EH (cell line): ENCODE measurements at places on chromosomes 1 and 21.
A peak's percentile ranks its signal among the peaks of the same experiment; 100 is the strongest.

GRCh38 chr1:227994632-227995300 is 12.0 kb upstream of the WNT3A start:
- no peak for DNase-seq

- peak; percentile 40 for DNase-seq
Observed at GRCh38 chr1:31374511-31375196, 1.8 kb upstream of the FABP3 start.

- no peak for DNase-seq
Observed at GRCh38 chr1:62810420-62811274, 26.7 kb downstream of the ATG4C start.

- no peak for DNase-seq
Observed at GRCh38 chr1:92500552-92500951, 13.8 kb upstream of the GFI1 start.

- DNase-seq: peak; percentile 28
Observed at GRCh38 chr1:19416921-19417470, 68.3 kb downstream of the CAPZB start.

GRCh38 chr1:66244429-66244828 is 289.5 kb upstream of the SGIP1 start:
- peak; percentile 47 for DNase-seq

GRCh38 chr1:196890668-196891067 is 2.8 kb downstream of the CFHR4 start:
- no peak for DNase-seq

DNA sequence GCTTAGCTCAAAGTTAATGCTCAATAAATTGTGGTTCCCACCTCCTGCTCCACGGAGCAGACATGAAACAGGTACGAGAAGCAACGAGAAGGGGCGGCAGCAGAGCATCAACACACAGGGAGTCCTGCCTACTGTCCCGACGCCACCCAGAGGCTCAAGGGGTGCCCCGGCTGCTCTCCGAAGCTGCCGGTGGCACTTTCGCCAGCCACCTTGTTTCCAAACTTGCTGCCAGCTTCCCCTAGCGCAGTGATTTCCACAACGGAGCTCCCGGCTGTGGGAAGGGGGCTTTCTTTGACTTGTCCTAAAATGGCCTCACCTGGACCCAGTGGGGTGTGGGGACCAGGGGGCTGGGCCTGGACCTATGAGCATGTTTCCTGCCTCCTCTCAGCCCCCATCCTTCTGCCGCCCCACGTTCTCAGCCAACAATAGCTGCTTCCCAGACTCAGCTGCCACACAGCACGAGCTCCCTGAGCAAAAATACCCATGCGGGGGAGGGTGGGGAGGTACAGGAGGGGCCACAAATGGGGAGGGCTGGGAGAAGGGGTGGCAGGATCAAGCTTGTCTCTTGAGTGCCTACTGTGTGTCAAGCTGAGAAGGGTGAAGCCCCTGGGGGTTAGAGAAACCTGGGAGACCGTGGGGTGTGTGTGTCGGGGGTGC is 35.6 kb upstream of the ECE1 start:
- no peak for DNase-seq

- peak; percentile 44 for DNase-seq
Observed at GRCh38 chr1:12473596-12474362, 144.2 kb downstream of the DHRS3 start.

DNA sequence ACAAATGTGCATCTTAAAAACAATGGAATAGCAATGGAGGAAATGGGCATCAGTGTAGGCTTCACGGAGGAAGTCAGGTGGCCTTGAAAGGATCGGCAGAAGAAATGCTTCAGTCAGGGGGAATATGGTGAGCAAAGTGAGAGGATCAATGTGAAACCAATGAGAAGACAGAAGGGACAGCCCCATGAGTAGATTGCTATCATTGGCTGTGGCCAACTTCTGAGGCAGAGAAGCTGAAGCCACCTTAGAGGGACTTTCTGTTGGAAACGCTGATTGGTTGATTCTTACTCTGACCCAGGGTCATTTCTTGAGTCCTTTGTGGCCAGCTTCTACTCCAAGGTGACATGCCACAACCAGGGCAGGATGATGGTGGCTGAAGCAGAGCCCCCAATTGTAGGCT is 130.7 kb upstream of the ZNF648 start:
- DNase-seq: no peak

- DNase-seq: peak; percentile 44
Observed at GRCh38 chr1:72186733-72187307, 95.5 kb downstream of the NEGR1 start.

DNA sequence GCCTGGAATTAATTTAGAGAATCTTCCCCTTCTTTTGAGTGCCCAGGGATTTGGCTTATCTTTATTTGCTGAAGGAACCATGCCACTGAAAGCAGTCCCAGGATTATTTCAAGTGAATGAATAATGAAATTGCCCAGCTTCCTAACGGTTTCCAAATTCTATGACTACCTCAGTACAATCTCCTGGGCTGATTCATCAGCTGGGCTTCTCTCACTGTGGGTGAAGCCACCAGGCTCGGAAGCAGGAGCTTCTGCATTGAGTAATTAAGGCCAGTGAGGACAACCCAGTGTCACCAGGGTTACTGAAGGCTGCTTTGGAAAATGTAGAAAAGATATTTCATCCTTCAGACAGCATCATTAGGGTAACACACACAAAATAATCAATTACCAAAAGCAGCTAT is 169.8 kb downstream of the DAB1 start:
- DNase-seq: peak; percentile 51

DNA sequence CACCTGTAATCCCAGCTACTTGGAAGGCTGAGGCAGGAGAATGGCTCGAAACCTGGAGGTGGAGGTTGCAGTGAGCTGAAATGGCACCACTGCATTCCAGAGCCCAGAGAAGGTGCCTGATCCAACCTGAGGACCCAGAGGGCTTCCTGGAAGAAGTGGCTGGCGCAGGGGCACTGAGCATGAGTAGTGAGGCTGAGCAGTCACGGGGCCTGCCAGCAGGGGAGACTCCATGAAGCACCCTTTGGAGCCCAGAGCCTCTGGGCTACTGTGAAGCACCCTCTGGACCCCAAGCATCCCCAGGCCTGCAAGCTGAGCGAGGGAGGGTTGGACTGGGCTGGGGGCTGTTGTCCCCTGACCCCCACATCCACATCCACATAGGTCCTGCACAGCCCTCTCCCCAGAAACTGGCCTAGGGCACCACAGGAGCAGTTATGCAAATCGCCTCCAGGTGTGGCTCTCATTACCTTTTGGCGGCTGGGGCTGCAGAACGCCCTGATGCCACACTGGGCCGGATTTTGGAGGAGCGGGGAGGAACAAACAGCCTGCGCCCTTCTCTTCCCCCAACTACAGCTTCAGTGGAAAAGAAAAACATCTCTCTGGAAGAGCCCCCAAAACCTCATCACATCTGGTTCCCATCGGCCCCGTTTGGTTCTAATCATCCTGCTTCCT is 78.2 kb upstream of the TARDBP start:
- DNase-seq: no peak

- DNase-seq: no peak
Observed at GRCh38 chr21:37398697-37399096, 32.1 kb downstream of the DYRK1A start.

GRCh38 chr1:6967431-6968111 is 182.3 kb downstream of the CAMTA1 start:
- peak; percentile 54 for DNase-seq

GRCh38 chr21:32003411-32003810 is 130.6 kb downstream of the HUNK start:
- DNase-seq: no peak

GRCh38 chr21:31176080-31176551 is 137.8 kb upstream of the KRTAP19-8 start:
- DNase-seq: no peak

DNA sequence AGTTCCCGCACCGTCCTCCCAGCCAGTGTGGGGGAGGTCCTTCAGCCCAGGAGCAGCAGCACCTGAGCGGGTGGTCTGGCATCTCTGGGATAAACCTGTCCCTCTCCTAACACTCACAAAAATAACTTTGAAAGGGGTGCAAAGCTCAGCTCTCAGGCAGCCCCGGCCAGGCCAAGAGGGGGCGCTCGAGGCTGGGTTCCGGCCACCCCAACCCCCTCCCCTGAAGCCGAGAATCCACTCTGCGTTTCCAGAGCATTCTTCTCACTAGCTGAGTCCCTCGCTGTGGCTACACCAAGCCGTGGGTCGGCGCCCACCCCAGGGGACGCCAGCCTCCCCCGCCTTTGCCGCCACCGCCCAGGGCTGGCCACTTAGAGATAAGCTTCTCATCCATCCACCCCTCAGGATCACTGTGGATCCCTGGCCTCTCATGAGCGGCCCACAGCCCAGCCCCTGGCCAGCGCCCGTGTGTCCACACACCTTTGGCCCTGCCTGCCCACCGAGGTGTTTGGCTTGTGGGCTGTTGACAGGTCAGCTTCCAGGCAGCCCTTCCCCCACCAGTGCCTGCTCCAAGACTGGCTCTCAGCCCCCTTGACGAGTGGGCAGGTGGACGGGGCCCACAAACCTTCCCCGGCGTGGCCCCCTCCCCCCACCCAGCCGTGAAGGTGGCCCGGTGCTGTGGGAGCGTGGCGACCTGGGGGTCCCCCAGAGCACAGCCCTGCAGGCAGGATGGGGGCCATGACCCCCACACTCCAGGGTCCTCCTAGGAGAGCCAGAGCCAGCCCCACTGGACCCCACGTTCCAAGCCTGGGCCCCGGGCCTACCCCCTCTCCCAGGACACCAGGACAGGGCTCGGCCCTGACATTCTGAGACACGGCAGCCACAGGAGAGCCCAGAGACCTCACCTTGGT is 1.9 kb downstream of the FTCD start:
- peak; percentile 50 for DNase-seq

DNA sequence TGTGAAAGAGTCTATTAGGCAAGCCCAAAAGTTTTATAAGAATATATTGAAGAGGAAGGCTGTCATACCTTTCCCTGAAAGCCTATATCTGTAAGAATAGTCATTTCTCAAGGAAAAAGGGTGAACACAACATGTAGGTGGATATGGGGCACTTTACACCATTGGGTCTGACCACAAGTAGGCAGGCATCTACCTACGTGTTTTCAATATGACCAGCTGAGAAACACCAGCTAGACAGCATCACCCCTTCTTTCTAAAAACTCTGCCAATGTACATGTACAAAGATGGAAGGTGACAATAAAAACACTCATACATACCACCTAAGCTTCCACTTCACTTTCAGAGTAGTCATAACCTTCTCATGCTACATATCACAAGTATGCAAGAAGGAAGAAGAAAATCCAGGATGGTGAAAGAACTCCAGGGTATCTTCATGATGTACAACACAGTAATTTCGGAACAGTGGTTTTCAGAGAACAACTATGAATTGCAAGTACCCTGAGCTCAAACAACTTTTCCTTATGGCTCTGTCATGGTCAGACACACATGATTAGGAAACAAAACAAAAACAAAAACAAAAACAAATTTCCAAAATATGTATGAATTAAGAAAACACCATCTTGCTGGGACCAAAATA is 98.5 kb upstream of the ADGRL2 start:
- DNase-seq: no peak

DNA sequence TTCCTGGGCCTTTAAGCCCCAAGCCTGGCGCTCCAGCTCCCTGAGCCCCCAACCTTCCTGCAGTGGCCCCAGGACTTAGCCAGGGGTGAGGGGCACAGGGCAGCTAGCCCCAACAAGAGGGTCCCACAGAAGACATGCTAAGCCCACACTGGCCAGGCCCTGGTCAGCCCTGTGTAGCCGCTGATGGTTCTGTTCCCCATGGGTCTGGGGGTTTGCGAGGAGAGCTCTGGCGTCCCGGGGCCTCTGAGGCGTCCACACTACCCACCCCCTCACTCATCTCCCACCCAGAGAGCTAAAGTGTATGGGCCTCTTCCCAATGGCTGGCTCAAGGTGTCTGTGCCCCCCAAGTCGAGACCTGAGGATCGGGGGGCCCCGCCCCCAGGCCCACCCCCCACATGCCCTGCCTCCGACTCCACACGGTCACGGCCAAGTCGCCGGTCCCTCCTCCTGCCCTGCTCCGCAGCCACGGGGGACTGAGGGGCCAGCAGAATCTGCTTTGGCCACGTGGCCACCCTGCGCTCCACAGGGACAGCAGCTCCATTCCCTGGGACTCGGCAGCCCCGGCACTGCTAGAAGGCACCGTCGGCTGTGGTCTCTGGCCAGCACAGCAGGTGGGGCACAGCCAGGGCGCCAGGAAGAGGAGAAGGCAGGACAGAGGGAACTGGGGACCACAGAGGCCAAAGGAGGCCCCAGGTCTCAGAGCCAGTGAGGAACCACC is 7.8 kb downstream of the TNFRSF18 start:
- no peak for DNase-seq

GRCh38 chr1:86776108-86776507 is 71.7 kb downstream of the SH3GLB1 start:
- DNase-seq: no peak

GRCh38 chr1:20166051-20166450 is 19.8 kb upstream of the UBXN10 start:
- DNase-seq: no peak

GRCh38 chr1:10860682-10861081 is 64.2 kb upstream of the CASZ1 start:
- no peak for DNase-seq

DNA sequence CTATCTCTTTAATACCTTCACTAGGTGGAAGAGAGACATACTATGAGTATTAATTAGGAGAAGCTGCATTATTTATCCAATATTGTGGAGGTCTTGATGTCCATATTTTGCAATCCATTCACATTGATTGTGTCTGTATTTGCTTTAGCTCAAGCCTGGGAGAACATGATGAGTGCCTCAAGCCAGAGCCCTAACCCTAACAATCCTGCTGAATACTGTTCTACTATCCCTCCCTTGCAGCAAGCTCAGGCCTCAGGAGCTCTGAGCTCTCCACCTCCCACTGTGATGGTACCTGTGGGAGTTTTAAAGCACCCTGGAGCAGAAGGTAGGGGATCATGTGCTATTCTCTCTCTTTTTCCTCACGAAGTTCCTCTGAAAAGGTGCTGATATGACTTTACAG is 99.5 kb downstream of the CC2D1B start:
- no peak for DNase-seq

GRCh38 chr1:50615036-50615750 is 191.9 kb upstream of the DMRTA2 start:
- peak; percentile 68 for DNase-seq

- DNase-seq: no peak
Observed at GRCh38 chr1:16064536-16065268, 8.7 kb downstream of the FAM131C start.

DNA sequence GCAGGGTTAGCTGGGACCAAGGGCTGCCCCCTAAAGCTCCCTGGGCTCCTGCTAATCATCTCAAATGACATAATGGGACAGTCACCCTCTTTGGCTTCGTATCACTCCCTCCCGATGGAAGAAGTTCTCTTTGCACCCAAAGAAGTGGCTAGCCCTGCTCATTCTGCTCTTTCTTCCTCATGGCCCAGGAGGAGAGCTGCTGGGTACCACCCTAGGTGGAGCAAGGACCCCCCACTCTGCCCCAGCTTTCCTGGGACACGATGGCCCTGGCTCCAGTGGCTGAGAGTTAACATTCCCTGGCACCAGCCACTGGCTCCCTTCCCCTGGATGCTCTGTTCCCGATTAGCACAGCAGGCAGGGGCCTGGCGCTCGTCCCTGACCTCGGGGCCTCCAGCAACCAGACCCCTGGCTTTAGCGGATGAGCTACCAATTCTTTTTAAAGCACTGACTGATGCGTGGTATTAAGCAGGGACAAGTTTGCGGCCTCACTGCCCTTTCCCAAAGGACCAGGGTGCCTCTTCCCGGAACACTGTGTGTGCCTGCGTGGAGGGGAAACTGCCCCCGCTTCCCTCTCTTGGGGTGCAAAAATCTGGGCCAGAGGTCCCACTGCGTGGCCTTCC is 1.2 kb downstream of the MYOM3 start:
- DNase-seq: no peak

GRCh38 chr1:205578780-205579571 is 52.8 kb downstream of the ELK4 start:
- no peak for DNase-seq

- DNase-seq: no peak
Observed at GRCh38 chr21:42850463-42850862, 28.9 kb downstream of the WDR4 start.
